Suppressor macrophage treated with lipopolysaccharide for 1 hour (primary cell): ENCODE measurements at places on chromosomes 13 and 19.

GRCh38 chr13:50809133-50810090, 34.1 kb downstream of the DLEU7 start:
- DNase-seq: no peak

DNA sequence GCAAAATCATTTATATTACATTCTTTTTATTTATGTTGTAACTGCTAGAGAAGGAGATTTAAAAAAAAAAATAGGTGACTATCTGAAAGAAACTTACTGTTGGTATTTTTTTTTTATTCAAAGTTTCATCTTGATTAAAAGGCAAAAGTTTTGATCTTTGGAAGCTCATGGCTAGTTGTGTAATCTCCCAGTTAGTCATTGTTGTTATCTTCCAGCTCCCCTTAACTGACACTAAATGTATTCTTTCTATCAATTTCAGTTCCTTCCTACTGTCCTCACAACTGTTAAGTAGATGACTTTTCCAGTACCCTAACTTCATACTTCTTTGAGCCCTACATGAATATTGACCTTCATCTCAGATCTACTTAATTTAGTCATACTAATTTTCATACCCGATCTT, 71.1 kb downstream of the PIBF1 start:
- DNase-seq: no peak

DNA sequence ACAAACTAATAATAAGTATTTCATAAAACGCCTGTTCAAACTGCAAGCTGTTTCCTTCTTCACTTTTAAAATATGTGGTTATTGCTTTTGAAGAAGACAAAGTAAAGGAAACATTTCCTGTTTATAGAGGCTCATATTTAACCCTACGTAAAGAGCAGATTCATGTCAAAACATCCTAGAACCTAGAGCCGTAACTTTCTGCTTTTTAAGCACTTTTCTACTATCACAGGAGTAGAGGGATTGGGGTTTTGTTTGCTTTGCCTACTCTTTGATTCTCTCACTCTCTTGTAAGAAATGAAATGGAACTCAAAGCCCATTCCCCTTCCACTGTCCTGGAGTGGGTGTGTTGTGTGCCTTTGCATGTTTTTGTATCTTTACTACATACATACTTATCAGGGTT, 54.0 kb upstream of the GPR183 start:
- no peak for DNase-seq

- DNase-seq: peak; percentile 39
Measured at GRCh38 chr13:111201304-111201940, 86.3 kb downstream of the ARHGEF7 start.

DNA sequence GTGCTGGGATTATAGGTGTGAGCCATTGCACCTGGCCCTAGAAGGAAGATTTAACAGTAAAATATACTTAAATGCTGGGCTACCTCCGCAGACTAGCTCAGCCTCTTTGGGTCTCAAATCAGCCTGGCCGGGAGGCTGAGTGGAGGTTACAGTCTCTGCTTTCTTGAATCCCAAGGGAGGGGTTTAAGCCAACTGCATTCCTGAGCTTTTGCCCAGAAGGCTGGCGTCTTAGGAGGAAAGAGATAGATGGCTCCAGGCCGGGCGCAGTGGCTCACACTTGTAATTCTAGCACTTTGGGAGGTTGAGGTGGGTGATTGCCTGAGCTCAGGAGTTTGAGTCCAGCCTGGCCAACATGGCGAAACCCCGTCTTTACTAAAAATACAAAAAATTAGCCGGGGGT, 623 bp upstream of the C5AR1 start:
- no peak for DNase-seq

DNA sequence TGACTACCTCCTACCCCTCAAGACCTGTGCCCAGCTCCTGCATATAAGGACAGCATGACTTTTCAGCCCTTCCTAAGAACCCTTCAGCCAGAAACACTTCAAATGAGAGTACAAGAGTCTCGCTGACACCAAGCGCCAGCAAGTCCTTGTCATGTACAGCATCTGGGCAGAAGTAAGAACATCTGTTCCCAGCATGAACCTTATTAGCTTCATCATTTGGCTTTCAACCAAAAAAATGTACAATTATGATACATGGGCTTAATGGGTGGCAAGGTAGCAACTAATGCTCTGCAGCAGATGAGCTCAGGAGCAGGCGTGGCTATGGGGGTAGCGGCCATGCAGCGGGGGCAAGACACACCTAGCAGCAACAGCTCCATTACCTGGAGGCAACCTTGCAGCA, 487.6 kb downstream of the COG6 start:
- no peak for DNase-seq

GRCh38 chr13:92825938-92826596, 400.5 kb upstream of the GPC6 start:
- no peak for DNase-seq

DNA sequence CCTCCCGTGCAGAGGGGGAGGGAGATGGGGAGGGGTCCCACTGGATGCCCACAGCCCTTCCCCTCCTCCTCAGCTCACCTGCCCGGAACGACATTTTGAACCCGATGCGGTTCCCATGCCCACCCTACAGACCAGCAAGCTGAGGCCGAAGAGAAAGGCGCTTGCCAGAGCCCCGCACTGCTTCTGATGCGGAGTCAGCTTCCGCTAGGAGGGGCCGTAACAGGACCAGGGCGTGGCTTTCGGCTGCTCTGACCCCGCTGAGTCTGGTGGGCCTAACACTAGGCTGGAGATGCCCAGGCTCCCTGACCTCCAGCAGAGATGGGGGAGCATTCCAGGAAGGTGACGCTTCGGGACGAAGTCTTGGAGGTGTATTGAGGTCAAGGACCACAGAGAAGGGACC, 6.7 kb downstream of the ONECUT3 start:
- DNase-seq: no peak

- no peak for DNase-seq
Measured at GRCh38 chr19:30289336-30289735, 82.8 kb upstream of the ZNF536 start.

- DNase-seq: no peak
Measured at GRCh38 chr19:31160336-31160926, 188.8 kb downstream of the TSHZ3 start.

DNA sequence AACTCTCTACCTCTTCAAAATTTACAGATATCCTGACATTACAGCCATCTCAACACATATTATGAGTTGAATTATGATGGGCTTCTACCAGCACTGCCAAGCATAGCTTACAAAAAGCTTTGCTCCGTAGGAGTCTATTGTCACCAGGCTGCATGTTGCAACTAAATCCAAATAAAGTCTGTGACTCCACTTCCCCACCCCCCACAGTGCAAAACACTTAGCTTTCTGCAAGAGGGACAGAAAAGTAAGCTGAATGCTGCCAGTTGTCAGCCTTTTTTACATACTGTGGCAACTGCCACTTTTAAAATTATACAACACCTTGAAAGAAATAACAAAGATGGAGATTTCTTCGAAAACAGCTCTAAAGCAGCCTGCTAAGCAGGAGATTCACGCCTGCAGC, 189.1 kb downstream of the FGF14 start:
- no peak for DNase-seq

- no peak for DNase-seq
Measured at GRCh38 chr13:50843257-50844083, at the start of gene DLEU7. DLEU7 (minus strand) TSS chr13:50843692; CDS start chr13:50843646, 46 bp downstream.

DNA sequence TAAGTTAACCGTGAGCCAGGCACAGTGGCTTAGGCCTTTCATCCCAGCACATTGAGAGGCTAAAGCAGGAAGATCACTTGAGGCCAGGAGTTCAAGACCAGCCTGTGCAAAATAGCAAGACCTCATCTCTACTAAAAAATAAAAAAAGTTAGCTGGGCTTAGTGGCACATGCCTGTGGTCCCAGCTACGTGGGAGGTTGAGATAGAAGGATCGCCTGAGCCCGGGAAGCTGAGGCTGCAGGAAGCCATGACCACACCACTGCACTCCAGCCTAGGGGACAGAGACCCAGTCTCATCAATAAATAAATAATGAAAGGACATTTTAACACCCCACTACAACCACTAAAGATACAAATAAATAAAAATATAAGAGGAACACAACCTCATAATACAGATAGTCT, 21.6 kb downstream of the LSM14A start:
- no peak for DNase-seq

GRCh38 chr13:75318138-75318833, 163.7 kb downstream of the TBC1D4 start:
- DNase-seq: no peak

GRCh38 chr19:50415661-50416033, 3.1 kb upstream of the SPIB start:
- DNase-seq: peak; percentile 50

DNA sequence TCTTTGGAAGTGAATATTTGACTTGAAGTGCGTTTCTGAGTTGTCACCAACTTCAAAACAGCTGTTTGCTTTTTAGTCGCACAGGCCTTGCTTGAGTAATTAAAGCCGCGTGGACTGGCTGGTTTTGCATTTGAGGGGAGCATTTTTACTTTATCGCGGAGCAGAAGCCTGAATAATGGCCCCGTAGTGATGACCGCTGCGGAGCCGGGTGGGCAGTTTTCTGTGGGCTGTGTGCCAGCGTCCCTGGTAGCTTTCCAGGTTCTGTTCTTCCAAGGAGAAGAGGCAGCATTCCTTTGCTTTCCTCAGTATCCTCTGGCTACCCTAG, 1.1 kb downstream of the NAA16 start:
- DNase-seq: peak; percentile 39

- DNase-seq: peak; percentile 75
Measured at GRCh38 chr19:50414864-50415660, 3.7 kb upstream of the SPIB start.

- no peak for DNase-seq
Measured at GRCh38 chr13:23728807-23729206, 158.6 kb downstream of the TNFRSF19 start.

DNA sequence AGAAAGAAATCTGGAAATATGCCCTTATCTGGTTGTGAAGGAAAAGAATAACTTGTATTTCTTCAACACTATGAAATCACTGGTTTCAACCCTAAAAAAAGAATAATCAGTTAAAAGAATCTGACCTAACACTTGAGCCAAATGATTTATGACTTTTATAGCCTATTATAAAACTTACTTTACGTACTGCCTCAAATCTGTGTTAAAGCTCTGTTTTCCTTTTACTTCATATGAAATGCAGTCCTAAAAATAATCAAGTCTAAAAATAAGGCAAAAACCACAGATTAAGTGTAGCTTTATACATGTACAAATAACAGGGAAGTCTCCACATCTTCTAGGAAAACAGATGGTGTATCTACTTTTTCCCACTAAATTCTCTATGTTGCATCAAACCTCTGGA, 101.3 kb downstream of the VWA8 start:
- DNase-seq: no peak

GRCh38 chr19:45973553-45974338, at the start of gene NOVA2:
NOVA2 (minus strand) TSS chr19:45973865; CDS start chr19:45973351, 514 bp downstream.
- DNase-seq: peak; percentile 59
